ENCODE measurements at places on chromosomes 11 and 22. TPM values are rescaled to one million over a fixed set of nuclear protein-coding genes. Genes with fewer than 3 reads are reported as not detected.

CTSW gene
- total RNA-seq: not detected

GGTLC3 gene
- not detected for total RNA-seq

OTOG gene
- total RNA-seq: not detected

KCNK4 gene
- not detected for total RNA-seq

DNA sequence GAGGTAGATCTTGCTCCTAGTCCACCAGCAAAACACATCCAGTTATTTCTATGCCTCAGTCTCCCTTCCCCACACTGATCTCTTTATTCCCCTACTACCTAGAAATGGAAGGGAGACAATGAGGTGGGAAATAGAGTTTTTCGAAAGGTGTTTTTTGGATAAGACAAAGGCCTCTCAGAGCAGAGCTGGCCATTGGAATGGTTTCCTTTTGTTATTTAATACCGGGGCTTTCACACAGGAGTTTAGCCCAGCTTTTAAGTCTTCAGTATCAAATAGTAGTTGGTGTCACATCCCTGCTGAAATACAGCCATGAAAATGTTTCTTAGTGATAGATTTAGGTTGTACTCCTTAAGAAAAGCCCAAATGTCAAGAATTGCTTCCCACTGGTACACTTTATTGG is 65.4 kb upstream of the B3GAT1 start:
- no peak for DNase-seq

DNA sequence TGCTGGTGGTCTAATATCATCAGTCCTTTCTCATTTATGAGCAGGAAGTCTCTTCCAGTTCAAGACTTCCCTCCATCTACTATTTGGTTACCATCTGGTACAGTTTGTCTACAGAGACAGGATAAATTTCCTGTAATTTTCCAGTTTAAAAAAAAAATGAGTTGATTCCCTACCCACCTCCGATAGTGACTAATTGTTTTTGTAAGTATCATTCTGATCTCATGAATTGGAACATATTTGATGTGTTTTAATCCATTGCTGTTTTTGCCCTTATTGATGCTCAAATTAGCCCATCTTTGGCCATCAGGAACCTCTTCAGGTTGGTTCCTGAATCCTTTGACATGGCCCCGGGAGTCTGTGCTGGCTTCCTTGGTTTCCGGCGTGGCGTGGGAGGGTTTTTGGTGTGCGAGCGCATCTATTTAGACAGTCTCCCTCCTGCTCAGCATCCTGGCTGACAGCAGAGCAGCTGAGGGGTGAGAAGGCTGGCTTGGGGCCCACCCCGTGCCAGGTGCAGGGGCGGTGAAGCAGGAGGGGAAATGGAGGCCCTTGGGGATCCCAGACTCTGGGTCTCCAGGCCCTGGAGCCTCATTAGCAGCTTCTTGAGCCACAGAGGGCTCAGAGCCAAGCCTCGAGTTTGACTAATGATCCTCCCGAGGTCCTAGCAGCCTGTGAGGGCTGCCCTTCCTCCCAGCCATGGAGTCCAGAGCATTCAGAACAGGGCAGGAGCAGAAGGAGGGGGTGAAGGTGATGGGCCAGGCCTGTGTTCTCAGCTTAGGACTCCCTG is 6.8 kb downstream of the OMP start:
- DNase-seq: no peak

GRCh38 chr11:60763692-60764369 is 7.2 kb downstream of the MS4A15 start:
- no peak for DNase-seq

- no peak for DNase-seq
Measured at GRCh38 chr22:24590596-24591173, 2.2 kb downstream of the LRRC75B start.

GRCh38 chr11:132028380-132029240 is 658.2 kb downstream of the NTM start:
- DNase-seq: no peak

Data from uterus (tissue), 4 donors.